MV-4-11 (cell line): ENCODE measurements at places on chromosomes 5 and 9.

DNA sequence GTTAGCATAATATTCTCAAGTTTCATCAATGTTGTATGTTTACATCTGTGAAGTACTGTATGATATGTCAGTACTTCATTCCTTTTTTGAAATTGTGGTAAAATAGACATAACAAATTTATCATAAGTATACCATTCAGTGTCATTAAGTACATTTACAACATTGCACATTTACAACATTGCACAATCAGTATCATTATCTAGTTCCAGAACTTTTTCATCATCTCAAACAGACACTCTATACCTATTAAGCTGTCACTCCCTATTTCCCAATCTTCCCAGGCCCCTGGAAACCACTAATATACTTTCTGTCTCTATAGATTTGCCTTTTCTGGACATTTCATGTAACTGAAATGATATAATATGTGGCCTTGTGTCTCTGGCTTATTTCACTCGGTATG, 75.1 kb upstream of the ATG10 start:
- peak; percentile 51 for DNase-seq

- no peak for DNase-seq
Observed at GRCh38 chr5:6373081-6373846, 5.1 kb downstream of the MED10 start.

GRCh38 chr9:13278023-13278367, 1.5 kb downstream of the MPDZ start:
- DNase-seq, result no peak

GRCh38 chr5:142521706-142522105, 164.2 kb downstream of the FGF1 start:
- DNase-seq, result no peak

- DNase-seq, result no peak
Observed at GRCh38 chr9:30964332-30964731, 1420.1 kb upstream of the ACO1 start.
